ENCODE measurements at places on chromosomes 16 and 17.

DNA sequence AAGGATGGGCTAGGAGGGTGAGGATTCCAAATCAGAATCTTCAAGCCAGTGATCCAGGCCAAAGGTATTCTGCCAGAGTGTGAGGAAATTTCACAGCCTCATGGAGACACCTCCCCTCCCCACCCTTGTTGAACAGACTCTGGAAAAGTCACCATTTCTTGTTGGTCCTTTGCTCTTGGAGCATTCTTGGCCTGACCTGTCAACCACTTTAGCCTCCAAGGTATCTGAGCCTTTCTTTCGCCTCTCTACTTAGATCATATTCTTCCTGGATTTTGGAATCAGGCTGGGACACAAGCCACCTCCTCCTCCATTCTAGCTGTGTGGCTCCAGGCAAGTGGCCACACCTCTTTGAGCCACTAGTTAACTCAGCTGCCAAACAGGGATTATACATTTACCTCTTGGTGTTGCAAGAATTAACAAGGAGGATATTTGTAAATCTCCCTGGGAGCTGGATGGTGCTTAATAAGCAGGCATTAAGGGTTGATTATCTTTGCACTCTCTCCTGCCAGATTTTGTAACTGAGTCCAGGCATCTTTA lies 193.5 kb downstream of the WWOX start:
- no peak for DNase-seq

- DNase-seq = peak; percentile 90
Observed at GRCh38 chr17:3944485-3945388, 19.5 kb downstream of the ATP2A3 start.

GRCh38 chr17:4472286-4472685 lies 26.4 kb upstream of the SPNS2 start:
- no peak for DNase-seq

DNA sequence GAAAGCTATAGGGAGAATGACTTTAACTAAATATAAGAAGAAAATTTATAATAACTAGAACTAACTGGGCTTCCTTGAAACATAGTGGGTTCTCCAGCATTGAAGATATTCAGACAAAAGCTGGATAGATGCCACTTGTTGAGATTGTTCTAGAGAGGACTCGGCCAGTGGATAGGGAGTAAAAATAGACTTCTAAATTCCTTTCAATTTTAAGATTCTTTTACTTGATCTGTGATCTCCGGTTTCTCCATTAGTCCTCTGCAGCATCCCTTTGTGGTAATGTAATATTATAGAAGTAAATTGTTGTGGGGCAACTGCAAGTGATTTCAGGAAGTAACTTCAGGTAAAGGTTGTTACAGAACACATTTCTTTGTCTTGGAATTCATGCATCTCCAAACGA lies 10.3 kb upstream of the RARA start:
- no peak for DNase-seq

DNA sequence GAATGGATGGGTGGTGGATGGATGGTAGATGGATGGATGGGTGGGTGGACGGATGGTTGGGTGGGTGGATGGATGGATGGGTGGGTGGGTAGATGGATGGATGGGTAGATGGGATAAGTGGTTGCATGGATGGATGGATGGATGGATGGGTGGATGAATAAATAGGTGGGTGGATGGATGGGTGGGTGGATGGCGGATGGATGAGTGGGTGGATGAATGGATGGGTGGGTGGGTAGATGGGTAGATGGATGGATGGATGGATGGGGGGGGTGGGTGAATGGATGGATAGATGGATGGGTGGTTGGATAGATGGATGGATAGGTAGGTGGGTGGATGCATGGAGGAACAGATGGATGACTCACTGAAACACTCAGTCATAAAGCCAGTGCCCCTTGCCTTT lies 51.0 kb upstream of the FASN start:
- no peak for DNase-seq

DNA sequence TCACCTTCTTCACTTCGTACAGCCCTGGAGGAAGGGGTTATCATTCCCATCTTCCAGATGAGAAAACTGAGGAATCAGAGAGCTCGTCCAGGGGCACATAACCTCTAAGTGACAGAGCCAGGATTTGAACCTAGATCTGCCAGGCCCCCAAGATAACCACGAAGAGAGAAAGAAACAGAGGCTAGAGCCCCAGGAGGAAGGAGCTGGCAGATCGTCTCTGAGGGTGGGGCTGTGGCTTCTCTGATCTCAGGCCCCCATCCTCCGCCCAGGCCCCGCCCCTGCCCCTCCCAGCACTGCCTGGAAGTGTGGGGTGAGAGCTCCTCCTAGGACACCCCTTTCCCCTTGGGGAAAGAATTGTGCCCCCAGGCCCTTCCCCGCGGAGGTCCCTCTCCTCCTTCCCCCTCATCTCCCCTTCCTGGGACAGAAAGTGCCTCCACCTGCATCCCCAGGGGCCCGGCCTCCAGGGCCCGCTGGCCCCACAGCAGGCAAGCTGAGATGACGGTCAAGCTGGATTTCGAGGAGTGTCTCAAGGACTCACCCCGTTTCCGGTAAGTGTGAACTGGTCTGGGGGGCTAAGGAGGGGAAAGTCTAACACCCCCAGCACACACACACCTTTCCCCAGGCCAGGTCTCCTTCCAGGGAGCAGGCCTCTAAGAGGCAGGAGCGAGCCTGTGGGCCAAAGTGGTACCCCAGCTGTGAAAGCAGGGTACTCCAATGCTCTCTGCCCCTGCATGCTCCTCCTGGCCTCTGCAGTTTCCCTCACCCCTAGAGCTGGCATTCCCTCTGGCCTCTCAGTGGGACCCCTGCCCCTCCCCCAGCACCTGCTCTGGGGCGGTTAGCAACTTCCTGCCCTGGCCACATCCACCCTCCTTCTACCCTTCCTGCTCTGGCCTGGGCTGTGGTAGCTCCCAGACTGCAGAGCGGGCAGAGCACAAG lies at the start of gene ACAP1:
Gene ACAP1 (plus strand): TSS at position 290 of the 936 bp plus-strand sequence. CDS start 206 bp downstream, at position 496.
- DNase-seq = peak; percentile 13

DNA sequence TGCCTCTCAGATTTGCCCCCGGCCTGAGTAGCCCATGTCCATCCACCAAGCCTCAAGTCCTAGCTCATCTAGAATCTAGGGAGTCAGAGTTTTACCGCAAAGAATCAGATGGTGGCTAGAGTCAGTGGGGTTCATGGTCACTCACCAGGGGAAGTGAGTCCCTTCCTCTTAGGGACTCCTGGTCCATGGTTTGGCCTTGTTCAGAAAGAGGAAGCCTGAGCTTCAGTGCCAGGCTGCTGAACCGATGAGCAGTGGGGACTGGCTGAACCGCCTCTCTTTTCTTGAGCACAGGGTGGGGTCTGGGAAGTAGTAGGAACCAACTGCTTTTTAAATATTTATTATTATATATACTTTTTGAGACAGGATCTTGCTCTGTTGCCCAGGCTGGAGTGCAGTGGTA lies 160.3 kb downstream of the NTN1 start:
- no peak for DNase-seq

DNA sequence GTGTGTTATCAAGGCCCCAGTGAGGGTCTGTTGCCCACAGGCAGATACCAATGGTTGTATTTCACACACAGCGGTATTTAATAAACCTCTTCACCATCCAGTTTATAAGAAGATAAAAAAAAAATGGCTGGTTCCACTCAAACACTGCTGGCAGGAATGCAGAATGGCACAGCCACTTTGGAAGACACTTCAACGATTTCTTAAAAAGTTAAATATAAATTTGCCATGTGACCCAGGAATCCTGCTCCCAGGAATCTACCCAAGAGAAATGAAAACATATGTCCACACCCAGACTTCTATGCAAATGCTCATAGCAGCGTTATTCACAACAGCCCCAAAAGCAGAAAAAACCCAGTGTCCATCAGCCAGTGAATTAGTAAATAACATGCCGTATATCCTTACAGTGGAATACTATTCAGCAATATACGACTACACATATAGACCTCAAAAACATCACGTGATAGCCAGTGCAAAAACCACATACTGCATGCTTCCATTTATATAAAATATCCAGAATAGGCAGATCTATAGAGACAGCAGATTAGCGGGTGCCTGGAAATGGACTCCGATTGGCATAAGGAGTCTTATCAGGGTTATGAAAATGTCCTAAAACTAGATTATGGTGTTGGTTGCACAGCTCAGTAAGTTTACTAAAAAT lies 38.7 kb downstream of the XYLT1 start:
- DNase-seq = no peak

DNA sequence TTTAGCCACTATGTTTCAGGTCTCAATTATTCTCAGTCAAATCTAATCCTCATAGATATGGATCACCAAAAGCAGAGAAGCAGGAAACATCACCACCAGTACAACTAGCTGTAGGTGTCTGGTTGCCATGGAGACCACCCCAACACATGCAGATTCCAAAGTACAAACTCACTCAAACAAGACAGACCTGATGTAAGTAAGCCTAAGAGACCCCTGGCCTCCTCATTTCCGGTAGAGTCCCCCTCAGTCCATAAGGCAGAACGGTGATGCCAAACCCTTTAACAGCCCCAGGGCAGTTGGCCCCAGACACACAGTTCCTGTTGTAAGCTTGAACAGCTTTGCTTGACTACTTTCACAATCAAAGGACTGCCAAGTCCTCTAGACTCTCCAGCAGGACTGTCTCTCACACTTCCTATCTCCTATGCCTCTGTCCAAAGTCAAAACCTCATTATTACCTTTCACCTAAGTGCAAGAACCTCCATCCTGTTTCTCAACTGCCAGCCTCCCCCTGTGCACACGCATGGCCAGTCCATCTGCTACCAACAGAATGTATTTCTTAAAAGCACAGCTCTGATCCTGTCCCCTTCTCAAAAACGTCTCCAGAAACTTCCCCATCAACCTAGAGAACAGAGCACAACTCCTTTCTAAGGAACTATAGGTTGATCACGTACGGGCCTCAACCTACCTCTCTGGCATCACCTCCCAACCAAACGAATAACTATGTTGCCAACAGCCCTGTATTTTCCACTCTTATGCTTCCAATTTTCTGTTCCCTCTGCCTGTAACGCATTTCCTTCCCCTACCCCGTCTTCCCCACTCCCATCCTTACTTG lies 23.9 kb downstream of the SLC39A11 start:
- DNase-seq = no peak

GRCh38 chr17:20934288-20934687 lies 108.5 kb downstream of the USP22 start:
- DNase-seq = no peak

GRCh38 chr16:66706506-66706880 lies 9.9 kb upstream of the CMTM4 start:
- no peak for DNase-seq

DNA sequence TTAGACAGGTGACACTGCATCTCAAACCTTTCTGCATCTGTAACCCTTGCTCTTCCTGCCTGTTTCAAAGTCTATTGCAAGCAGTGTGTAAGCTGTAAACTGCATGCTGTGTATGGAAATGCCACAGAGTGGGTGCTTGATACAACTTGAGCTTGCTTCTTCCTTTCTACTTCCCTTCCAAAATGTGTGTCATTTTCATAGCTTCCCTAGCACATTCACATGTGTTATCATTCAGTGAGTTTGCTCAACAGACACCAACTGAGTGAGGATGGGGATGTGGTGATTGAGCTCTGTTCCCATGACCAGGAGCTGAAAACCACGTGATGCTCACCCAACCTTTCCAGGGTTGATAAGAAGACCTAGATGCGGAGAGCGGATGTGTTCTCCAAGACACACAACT lies 111.1 kb downstream of the VAT1L start:
- no peak for DNase-seq

GRCh38 chr17:47644324-47644723 lies 5.4 kb upstream of the KPNB1 start:
- no peak for DNase-seq

DNA sequence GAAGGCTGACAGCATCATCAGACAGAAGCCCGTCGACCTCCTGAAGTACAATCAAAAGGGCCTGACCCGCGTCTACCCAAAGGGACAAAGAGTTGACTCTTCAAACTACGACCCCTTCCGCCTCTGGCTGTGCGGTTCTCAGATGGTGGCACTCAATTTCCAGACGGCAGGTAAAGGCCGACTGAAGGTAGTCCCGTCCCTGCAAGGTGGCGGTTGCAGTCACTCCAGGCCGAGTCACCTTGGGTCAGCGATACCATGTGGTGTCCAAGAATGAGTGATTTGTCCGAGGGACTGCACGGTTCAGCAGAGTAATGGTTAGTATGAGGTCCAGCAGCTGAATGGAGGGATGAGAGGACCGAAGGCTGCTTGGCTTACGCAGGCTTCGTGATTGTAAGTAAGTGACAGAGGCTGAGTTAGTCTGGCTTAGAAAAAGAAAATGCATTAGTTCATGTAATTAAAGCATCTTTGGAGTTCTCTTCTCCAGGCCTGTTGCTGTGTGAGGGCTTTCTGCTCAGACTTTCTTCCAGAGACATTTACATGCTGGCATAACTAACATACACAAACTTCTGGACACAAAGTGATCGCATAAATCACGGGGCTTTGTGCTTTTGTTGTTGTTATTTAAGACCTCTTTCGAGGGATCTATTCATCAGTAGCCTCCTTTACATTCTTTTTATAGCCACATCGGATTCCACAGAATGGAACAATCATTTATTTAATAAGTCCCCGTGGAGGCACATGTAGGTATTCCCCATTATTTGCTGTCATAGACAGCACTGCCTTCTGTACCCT lies 74.9 kb downstream of the SDR42E1 start:
- DNase-seq = no peak

DNA sequence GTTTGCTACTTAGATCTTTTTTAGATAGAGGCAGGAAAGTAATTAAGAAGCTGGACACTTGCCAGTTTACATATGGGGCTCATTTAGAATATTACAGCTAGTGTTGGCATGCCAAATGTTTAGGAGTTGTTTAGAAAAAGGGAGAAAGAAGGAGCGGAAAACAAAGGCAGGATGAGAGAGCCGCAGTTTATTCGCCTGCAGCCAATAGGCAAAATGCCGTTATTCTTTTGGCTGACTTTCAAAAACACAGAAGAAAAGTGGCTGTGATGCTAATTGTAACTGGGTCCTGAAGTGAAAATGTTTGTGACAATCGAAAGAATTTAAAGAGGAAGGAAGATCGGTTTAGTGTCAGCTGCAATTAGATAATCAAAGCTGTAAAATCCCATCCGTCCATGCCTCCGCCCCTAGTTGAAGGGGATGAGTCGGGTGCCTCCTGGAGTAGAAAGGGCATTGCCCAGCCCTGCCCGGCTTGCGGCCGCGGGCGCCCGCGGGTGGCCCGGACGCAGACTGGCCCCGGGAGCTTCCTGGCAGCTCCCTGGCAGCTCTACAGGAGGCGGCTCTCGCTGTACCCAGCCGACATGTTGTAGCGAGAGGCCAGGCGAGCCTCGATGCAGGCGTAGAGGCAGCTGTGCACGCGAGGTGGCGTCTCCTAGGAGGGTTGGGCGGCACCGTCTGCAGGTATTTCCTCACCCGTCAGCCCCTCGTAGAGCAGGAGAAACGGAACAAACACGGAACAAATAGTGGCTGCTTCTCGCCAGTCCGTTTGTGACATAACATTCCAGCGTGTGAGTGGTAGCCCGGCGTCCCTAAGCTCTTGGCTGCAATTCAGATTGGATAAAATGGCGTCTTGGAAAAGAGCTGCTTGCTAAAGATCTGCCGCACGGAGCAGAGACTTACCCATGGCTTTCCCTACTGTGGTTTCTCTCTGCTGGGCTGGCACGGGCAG lies 82.2 kb downstream of the TNRC6C start:
- no peak for DNase-seq
